Activated T-cell treated with anti-CD3 and anti-CD28 coated beads for 1 hour (primary cell): ENCODE measurements at places on chromosomes 7 and 10.

GRCh38 chr10:98235846-98236245 lies 32.1 kb downstream of the LOXL4 start:
- DNase-seq, result no peak

- DNase-seq, result no peak
Observed at GRCh38 chr10:6108631-6109443, 20.0 kb downstream of the RBM17 start.

DNA sequence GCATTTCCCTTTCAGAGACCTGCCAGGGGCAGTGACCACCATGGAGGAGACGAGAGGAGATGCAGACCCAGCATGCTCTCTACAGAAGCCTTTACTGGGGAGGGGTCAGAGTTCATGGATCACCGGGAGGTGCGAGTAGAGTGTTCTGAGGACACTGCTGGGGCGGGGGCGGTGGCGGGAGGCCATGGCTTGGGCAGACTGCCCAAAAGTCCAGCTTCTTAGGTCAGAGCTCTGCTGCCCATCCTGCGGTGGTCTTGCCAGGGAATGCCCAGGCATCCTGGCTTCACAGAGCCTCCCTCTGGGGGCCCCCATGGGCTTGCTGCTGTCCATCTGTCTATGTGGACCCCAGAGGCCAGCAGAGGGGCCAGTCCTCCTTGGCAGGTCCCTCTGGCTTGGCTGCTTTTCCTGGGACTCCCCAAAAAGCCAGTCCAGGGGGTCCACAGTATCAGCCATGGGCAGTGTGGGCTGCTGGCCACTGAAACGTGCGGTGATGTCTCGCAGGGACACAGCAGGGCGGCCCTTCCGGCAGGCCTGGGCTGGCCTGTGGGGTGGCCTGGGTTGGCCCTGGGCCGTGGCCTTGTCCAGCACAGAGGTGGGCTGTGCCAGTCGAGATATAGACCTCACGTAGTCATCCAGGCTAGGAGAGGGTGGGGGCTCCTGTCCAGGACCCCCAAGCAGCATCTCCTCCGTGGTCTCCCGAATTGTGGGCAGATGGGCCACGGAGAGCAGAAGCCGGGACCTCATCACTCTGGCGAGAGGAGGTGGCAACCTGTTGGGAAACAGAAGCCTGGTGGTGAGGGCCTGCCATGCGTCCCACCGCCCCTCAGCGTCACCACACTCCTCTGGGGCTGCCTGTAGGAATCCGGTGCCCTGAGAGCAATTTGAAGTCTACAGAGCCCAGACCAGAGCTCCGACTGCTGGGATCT lies 1.1 kb downstream of the DEPP1 start:
- DNase-seq, result no peak

GRCh38 chr7:104962781-104963180 lies 51.2 kb upstream of the KMT2E start:
- no peak for DNase-seq

DNA sequence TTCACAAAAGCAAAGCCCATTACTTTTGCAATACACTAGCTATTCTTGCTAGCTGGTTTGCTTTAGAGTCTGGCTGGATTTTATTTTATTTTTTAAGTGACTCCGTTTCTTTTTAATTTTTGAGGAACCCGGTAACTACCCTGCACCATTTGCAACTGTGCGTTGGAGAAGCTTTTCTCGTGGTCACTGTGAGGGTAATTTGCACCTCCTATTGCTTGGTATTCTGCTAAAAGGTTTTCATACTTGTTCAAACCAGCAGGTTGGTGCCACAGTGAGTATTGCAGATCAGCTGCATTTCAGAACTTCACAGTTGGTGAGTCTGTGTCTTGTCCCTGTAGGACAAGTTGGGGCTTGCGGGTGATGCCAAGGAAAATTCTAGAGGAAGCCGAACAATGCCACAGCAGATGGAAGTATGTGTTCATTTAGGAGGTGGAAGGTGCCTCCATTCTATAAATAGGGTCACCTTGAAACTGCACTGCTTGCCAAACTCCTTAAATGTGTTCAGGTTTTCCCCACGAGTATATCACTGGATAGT lies 3.9 kb upstream of the NMT2 start:
- no peak for DNase-seq

GRCh38 chr10:15309221-15309620 lies 61.9 kb downstream of the FAM171A1 start:
- no peak for DNase-seq
